Temporal lobe (tissue), 4 donors: ENCODE measurements at places on chromosomes 16 and 17. TPM values are rescaled to one million over a fixed set of nuclear protein-coding genes. Genes with fewer than 3 reads are reported as not detected.

The KRTAP3-1 gene
- not detected for total RNA-seq

The GSG1L gene
- total RNA-seq, result 3.7 TPM

The IRX6 gene
- not detected for total RNA-seq

The CNTD1 gene
- 1.5 TPM for total RNA-seq

The SMYD4 gene
- 8.4 TPM for total RNA-seq

The RSKR gene
- total RNA-seq, result 14.8 TPM

The ITGB3 gene
- total RNA-seq, result 0.98 TPM

The TERB1 gene
- total RNA-seq, result 0.25 TPM

The GAST gene
- total RNA-seq, result not detected

The GPR142 gene
- total RNA-seq, result not detected

The HS3ST3B1 gene
- total RNA-seq, result 0.74 TPM

The ITPRIPL2 gene
- total RNA-seq, result 2.7 TPM

The TRIM16 gene
- total RNA-seq, result 44.0 TPM

The MLLT6 gene
- total RNA-seq, result 20.4 TPM

The POLR3E gene
- 32.2 TPM for total RNA-seq

The FBXO39 gene
- total RNA-seq, result not detected

The SPATA22 gene
- 0.98 TPM for total RNA-seq

The NPW gene
- total RNA-seq, result 0.25 TPM

The TBC1D3G gene
- total RNA-seq, result 0.74 TPM

The LHX1 gene
- under 0.01 TPM for total RNA-seq

The MYH3 gene
- 0.25 TPM for total RNA-seq

The P2RX1 gene
- total RNA-seq, result under 0.01 TPM

The TBC1D3 gene
- not detected for total RNA-seq

The ACSM2A gene
- total RNA-seq, result not detected

The LCMT1 gene
- total RNA-seq, result 34.7 TPM

The CHST5 gene
- 0.25 TPM for total RNA-seq

The KRT31 gene
- total RNA-seq, result 1.2 TPM

The DPEP1 gene
- 4.2 TPM for total RNA-seq

The CD300H gene
- total RNA-seq, result not detected

The SLC16A11 gene
- not detected for total RNA-seq
